ENCODE measurements at places on chromosomes 12 and 14.

- DNase-seq = no peak
Observed at GRCh38 chr12:48017496-48017895, 13.2 kb upstream of the COL2A1 start.

- peak; percentile 54 for DNase-seq
Observed at GRCh38 chr12:106841510-106842302, 67.2 kb downstream of the RIC8B start.

- DNase-seq = no peak
Observed at GRCh38 chr14:58739674-58740073, 101.9 kb downstream of the DACT1 start.

- no peak for DNase-seq
Observed at GRCh38 chr14:96126783-96127271, 77.8 kb upstream of the BDKRB2 start.

- no peak for DNase-seq
Observed at GRCh38 chr14:98665007-98665406, 607.0 kb downstream of the BCL11B start.

DNA sequence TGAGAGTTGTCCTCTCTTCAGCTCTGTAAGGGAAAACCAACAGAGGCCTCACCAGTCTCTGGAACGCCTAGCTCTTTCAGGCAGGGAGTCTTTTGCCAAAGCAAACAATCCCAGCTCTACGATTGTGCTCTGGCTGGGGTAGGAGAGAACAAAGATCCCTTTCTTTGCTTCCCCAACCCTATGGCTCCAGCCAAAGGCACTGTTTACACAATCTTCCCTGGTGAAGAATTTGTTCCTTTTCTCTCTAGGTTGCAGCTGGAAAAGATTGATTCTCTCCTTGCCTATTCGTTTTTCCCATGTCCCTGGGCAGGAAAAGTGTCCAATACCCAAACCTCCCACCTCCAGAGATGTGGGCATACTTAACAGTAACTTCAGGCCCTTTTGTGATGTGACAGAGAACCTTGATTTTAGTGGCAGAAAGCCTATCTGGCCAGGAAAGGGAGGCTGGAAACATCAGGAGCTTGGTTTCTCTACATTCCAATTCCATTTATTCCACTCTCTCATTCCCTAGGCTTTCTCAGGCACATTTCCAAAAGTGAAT is 16.8 kb downstream of the ATP5MC2 start:
- no peak for DNase-seq

GRCh38 chr14:105430565-105430964 is 10.9 kb downstream of the MTA1 start:
- DNase-seq = no peak

GRCh38 chr12:124451016-124451415 is 116.4 kb downstream of the NCOR2 start:
- no peak for DNase-seq

GRCh38 chr14:65548878-65549277 is 136.3 kb downstream of the FUT8 start:
- no peak for DNase-seq
